GM23248 (cell line): ENCODE measurements at places on chromosomes 7 and 10. TPM values are rescaled to one million over a fixed set of nuclear protein-coding genes. Genes with fewer than 3 reads are reported as not detected.

DNA sequence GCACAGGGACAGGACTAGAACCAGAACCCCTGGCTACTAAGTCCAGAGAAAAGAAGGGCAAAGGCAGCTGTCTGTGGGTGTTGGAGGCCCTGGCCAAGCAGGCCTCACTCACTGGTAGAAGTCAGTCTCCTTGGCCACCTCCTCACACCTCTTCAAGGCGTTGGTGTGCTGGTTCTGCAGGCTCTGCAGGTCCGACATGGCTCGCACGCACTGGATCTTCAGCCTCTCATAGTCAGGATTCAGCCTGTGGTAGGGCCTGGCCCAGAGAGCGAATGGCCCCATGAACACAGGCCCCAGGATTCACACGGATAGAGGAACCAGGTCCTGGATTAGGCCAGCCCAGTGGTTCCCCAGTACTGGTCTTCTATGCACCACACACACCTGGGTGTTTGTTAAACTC, 72.4 kb downstream of the DLG5 start:
- no peak for DNase-seq

DNA sequence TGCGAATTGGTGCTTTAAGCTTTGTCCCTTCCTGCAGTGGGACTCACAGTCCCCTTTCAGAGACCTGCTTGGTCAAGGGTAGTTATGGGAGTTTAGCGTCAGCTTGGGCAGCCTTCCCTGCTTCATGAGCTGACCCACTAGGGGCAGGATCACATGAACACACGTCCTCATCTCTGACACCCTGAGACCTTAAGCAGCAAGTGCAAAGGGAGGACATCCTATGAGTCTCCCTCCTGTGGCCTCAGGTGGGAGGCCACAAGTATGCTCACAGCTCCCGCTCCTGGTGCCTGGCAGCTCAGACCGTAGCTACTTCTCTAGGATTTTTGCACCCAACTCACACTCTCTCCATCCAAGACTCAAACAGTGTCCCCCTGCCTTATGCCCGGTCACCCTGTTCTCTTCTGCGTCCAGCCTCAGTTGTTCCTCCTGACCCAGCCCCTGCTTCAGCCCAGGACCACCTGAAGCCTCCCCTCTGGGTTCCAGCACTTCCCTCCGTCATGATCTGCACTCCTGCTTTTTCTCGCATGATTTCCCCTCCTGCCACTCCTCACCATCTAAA, 136.6 kb upstream of the FAM20C start:
- DNase-seq: no peak

- no peak for DNase-seq
Observed at GRCh38 chr10:101570428-101571270, 17.4 kb downstream of the POLL start.

DNA sequence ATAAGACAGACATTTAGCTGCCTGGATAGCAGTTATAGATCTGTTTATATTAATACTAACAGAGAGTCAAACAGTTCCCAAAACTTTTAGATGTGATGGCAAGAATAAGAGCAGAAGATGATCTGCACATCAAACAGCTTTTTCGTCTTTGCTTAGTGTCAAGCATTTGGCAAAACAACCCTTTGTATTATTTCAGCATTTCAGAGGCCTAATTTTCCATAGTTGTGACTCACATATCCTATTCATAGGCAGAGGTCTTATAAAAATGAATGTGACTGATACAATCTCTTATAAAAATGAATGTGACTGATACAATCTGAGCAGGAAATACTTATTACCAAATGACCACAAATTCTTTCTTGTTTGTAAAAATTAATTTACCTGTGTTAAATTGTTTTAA, 71.2 kb downstream of the LRRTM3 start:
- no peak for DNase-seq

Gene TMEM176B
- polyA plus RNA-seq: not detected in 2 replicates
